ENCODE measurements at places on chromosomes 4 and X.

DNA sequence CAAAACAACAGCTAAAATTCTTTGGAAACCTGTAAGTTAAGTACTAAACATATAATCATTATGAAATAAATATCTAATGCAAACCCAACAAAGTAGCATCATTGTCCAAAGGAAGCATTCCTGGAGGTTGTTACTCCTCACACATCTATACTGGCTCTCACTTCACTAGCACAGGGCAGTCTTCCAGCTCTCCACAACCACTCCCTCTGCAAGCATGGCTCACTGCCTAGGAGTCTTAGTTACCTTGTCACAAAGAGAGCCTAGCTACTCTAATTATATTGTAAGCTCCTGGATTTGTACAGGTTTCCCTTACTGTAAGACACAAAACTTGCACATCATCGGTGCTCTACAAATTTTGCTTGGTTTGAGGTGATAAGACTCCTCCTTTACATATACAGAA is 76.1 kb downstream of the AMMECR1 start:
- DNase-seq = no peak

DNA sequence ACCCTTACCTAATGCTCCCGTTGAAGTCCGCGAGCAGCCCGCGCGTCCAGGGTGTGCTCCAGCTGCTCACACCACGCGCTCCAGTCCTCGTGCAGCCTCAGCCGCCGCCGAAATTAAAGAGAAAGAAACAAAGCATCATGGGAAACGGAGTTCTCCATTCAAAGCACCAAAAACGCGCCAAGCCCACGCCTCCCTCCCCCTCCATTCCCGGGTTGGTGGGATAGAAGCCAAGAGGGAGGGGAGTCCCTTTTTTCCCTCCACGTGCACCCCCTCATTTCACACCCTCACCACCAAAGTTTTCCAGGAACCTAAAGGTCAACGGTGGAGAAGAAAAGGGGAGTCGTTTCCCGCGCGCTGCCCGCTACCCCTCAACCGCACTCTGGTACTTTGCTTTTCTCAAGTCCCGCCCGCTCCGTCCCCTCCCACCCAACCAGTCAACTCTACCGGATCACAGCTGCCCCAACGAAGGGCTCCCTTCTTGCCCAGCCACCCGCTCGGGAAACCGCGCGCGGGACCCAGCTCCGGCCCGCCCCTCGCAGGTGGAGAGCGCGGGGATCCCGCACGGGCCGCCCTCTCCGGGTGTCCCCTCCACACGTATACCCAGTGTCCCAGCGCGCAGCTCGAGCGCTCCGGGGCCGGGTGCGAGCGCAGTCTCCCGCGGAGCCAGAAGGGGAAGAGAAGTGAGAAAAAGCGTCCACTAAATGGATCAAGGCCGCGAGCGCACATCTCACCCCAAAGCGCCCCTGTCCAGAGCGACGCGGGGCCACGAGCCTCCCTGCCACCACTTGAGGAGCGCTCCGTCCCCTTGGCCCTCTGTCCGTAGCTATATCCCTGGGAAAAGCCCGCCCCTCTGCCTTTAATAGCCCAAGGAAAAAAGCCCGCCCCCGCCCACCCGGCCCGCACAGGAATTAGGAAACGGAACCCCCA is 65.1 kb upstream of the CCDC160 start:
- DNase-seq = no peak

DNA sequence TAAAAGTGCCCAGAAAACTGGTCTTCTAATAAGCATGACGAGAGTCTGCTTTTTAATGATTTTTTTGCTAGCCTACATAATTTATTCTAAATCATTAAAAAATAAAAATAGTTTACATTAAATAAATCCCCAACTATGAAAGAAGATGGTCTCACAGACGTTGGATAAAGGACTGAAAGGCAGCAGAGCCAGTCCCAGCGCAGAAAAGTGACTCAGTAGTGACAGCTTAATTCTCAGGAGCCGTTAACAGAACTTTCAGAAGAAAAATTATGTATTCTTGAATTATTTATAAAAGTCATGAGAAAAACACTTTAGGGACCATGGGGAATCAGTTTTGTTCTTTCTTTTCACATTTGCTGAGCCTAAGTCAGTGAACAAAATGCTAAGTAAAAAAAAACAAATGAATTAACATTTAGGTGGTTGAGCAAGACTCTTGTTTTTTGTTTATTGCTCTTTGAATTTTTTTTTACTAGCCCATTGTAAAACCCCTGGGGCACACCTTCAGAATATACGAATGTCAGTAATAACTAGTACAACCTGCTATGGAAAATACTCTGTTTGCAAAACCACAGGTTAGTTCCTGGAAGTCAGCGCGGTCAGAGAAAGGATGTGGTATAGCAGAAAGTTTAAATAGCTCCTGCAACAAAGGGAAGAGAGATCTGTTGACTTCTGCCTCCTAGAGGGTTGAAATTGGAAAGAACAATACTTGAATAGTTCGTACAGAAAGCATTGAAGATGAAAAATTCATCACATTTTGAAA is 50.4 kb upstream of the CCDC160 start:
- peak; percentile 20 for DNase-seq

DNA sequence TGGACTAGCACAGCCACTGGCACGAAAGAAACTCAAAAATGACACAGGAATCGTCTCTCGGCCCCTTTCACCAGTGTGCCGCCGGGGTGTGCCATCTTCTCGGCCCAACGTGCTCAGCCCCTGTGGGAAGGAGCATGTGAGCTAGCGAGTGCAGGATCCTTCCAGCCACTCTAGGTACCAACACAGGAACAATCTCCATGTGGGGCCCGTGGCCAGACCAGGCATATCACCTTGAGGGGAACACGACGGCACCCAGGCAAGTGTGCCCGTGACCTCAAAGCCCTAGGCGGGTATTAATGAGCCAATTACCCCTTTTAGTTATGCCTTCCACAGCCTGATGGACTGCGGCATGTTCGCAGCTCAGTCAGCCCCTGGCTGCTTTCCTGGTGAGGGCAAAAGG is 231.5 kb downstream of the FAT4 start:
- DNase-seq = no peak

- DNase-seq = no peak
Measured at GRCh38 chrX:97405031-97405660, 521.4 kb downstream of the RPA4 start.

DNA sequence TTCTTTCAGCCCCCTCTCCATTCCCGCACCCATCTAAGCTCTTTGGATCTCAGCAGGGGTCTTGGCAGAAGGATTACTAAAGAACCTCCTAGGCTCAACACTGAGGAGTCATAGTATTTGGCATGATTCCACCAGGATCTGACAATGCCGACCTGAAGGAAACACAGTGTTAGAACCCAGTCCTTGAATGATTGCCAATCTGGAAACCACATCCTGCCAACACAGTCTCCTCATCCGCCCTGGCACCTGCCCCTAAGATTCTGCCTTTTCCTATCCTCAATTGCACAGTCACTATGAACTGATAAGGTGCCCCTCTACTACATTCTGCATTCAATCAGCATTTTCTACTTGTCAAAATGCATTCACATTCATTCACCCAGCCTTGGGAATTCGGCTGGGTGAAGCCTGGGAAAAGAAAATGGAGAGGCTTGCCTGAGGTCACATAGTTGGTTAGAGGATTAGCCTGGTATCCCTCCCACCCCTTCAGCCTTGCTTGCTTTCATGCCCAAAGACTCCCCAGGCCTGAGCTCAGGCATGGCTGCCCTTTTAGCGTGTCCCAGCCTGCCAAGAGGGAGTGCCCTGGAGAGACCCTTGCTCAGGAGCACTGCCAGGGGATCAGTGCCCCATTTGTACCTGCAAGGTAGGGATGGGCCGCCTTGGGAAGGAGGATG is 2.2 kb upstream of the CLDN2 start:
- no peak for DNase-seq

DNA sequence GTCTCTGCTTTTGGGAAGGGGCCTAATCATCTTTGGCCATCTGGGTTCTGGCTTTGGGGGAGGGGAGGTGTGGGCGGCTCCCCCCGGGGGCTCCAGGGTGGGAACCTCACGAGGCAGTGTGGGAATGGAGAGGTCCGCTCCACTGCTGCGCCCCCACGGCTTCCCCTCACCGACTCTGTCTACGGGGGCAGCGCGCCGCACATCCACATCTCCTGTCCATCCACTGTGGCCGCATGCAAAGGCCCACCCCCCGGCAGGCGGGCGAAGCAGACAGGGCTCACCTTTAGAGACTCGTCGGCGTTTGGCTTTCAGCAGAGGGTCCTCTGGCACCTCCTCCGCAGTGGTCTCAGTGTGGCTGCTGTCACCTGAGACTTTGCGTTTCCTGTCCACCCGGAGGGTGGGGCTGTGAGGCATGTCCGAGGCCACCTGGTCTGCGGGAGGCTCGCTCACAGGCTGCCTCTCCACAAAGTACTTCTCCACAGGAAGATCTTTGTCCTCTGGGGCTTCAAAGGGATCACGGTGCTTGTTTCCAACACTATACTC is 33.6 kb downstream of the BCOR start:
- no peak for DNase-seq

DNA sequence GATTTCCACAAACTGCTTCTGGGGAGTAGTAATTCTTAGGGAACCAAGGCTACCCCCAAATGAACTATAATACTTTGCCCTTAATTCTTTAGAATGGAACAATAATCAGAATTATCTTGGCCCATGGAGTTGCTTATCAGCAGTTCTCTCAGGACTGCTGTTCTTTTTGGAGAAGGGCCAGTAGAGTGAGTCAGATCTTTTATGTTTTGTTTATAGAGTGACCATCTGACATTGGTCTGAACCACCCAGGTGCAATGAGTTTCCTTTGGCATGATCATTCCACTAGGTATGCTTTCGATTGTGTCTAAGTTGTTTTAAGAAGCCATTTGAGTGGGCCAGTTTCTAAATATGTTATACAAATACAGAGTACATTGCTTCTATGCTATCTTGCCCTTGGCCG is 31.8 kb downstream of the PRRG1 start:
- no peak for DNase-seq

DNA sequence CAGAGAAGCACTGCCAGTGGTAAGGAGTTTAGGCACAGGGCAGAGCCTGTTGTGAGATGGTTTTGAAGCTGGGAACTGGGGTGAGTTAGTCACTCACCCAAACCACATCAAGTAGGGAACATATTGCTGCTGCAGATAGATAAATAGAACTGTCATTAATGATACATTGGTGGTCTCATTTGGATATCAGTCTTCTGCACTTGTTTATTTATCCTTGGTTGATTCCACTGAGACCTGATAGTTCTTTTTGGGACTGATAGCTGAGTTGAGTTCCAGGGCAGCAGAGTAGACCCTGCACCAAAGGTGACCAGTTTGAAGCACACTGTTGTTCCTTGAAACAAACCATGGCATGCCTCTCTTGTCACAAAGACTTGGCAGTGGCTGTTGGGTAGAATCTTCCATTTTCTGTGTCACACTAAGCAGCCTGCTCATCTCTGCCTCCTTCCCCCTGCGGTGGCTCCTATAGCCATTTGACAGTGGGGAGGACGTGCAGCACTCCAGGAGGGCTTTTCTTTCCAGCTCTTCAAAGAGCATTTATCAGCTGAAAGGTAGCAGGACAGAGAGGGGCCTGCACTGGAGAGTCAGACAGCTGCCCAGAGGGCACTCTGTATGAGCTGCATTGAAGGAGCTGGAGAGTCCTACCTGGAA is 59.7 kb upstream of the TMEM164 start:
- no peak for DNase-seq

GRCh38 chr4:171721937-171722336 is 91.3 kb upstream of the GALNTL6 start:
- DNase-seq = no peak

DNA sequence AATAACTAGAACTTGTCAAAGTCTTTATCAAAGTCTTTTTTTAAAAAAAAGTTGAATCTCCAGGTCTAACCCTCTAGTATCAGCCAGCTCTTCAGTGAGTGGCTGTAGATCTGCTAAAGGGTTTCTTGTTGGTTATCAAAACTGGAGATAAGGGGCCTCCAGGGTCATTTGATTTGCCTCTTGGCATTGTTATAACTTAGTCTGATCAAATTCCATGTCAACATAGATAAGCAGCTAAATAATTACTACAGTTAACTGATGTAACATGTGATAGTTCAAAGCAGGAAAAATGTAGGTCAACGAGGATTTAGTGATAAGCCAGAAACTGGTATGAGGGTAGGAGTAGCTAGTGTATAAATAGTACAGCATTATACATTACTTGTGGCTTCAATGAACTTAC is 465.1 kb downstream of the PDHA2 start:
- no peak for DNase-seq

- no peak for DNase-seq
Measured at GRCh38 chr4:122099896-122100295, 52.2 kb upstream of the BLTP1 start.

DNA sequence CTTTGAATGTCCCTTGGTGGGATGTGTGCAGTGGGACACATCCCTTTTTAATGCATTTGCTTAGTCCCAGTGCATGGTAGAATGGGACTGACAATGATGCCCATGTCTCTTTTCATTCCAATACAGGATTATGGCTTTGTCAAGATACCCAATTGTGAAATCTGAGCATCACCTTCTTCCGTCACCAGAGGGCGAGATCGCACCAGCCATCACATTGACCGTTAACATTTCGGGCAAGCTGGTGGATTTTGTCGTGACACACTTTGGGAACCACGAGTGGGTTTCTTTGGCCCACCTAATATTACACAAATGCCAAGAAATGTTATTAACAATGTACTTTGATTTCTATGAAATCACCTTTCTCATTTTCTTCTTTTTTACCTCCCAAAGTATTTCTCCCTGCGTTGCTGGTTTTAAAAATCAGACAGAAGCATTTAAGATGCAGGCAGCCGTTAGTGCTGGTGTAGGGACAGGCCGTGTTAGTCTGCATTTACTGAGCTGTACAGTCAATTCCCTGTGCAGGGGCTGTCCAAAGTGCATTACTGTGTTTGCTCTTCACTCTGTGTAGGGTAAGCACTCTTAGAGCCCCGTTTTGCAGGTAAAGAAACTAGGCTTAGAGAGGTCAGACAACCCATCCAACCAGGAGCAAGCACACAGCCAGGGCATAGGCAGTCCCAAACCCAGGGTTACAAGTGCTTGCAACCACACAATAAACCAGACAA is 46.5 kb downstream of the CWH43 start:
- no peak for DNase-seq

- DNase-seq = no peak
Measured at GRCh38 chr4:8176547-8177399, 18.2 kb upstream of the ABLIM2 start.

DNA sequence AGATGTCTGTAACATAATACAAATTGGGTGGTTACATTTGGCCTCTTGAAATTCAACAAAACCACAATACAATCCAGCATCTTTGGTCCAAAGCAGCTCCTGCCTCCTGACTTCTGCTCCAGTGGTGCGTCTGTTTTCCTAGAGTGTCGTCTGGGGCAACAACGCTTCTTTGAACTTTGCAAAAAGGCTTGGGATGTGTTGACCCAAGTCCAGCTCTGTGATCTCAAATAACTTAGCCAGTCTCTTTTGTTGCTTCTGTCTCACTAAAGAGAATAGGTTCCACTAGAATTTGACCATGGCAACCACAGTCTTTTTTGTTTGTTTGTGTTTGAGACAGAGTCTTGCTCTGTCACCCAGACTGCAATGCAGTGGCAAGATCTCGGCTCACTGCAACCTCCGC is 324.0 kb downstream of the DHRSX start:
- DNase-seq = no peak

DNA sequence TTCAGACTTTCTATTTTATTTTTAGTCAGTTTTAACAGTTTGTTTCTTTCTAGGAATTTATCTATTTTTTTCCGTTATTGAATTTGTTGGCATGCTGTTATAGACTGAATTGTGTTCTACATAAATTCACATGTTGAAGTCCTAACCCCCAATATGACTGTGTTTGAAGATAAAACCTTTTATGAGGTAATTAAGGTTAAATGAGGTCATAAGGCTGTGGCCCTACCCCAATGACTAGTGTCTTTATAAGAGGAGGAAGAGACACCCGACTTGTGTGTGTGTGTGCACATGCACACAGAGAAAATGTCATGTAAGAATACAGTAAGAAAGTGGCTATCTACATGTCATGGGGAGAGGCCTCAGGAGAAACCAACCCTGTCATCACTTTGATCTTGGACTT is 146.3 kb downstream of the BRWD3 start:
- no peak for DNase-seq

Measured in activated CD8-positive, alpha-beta memory T cell treated with anti-CD3 and anti-CD28 coated beads for 1 hour (primary cell).